Right lobe of liver (tissue), 6 donors: ENCODE measurements at places on chromosomes 1 and 21. TPM values are rescaled to one million over a fixed set of nuclear protein-coding genes. Genes with fewer than 3 reads are reported as not detected.
A peak's percentile ranks its signal among the peaks of the same experiment; 100 is the strongest.

Gene PALMD
- 19.4 TPM for total RNA-seq

Gene KLHDC7A
- total RNA-seq = 2.3 TPM

Gene LIX1L
- 10.8 TPM for total RNA-seq

Gene RGS21
- total RNA-seq = not detected

Gene CD5L
- 0.93 TPM for total RNA-seq

Gene MROH9
- total RNA-seq = not detected

GRCh38 chr1:74436078-74436477 is 76.3 kb downstream of the LRRC53 start:
- no peaks in the 10 kb centered on the region for H3K36me3 ChIP-seq
- H3K27ac ChIP-seq = no peak overlapping the region
- no peak overlapping the region for H3K4me3 ChIP-seq
- no peaks in the 10 kb centered on the region for H3K4me1 ChIP-seq
- DNase-seq = no peak

DNA sequence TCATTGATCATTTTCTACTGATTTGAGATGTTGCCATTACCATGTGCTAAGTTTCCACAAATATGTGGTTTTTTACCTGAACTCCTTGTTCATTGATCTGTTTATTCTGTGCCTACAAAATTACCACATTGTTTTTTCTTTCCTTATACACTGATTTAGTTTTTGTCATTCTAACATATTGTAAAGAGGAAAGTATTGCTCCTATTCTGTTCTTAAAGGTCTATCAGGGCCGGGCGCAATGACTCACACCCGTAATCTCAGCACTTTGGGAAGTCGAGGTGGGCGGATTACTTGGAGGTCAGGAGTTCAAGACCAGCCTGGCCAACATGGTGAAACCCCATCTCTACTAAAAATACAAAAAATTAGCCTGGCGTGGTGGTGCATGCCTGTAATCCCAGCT is 75.1 kb downstream of the CAMTA1 start:
- no peak for DNase-seq
- H3K27ac ChIP-seq = no peak overlapping the region
- no peak overlapping the region for H3K4me3 ChIP-seq
- H3K36me3 ChIP-seq = no peaks in the 10 kb centered on the region
- no peaks in the 10 kb centered on the region for H3K4me1 ChIP-seq
- no peaks in the 10 kb centered on the region for H3K27me3 ChIP-seq

DNA sequence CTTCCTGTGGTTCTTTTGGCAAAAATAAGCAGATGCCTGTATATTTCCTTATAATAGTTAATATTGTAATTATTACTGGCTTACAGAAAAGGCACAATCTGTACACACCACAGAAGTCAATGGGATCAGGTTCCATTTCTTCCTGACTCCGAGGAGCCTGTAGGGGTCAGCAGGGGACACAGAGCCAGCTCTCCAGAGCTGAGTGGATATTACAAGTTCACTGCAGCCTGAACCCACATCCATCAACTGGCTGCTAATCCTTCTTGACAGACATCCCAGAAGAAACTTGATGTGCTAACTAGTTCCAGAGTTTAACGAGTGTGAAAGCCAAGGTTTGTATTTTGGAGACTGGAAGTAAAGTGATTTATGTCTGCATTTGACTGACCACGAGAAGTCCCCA is 203.8 kb downstream of the LMX1A start:
- no peak overlapping the region for H3K4me3 ChIP-seq
- no peak for DNase-seq
- no peaks in the 10 kb centered on the region for H3K4me1 ChIP-seq
- H3K27ac ChIP-seq = no peak overlapping the region

DNA sequence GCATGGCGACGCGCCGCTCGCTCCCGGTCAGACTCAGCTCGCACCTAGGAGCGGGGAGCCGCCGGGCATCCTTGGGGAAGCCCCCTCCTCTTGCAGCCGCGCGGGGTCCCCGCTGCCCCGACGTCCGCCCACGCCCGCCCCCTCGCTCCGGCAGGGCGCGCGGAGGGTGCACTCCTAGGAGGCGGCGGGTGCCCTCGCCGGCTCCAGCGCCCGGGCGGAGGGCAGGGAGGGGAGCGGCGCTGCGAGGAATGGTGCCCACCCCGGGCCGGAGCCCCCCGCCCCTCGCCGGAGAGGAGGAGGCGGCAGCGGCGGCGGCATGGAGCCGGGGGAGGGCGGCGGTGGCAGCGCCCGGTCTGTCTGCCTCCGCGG is 488 bp downstream of the FAM78B start:
- peaks cover 18% of the 10 kb centered on the region for H3K4me1 ChIP-seq
- H3K36me3 ChIP-seq = no peaks in the 10 kb centered on the region
- H3K4me3 ChIP-seq = peak overlapping the region; percentile 79
- no peak for DNase-seq
- H3K27ac ChIP-seq = no peak overlapping the region

DNA sequence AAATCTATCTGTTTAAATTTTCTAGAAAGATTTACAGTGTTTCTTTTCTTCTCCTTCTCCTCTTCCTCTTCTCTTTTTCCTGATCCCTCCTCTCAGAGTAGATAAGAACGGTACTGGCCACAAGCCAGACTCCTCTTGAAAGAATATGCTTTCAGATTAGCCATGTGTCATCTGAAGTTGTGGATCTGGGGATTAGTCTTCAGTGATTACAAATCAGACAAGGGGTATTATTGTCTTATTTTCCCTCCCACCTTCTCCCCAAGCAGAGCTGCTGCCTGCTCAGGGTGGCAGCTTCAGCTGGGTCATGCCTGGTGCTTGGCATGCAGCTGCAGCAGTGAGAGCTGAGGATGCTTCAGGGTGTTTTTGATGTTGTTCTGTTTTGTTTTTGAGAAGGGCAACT is 42.7 kb downstream of the SGIP1 start:
- no peaks in the 10 kb centered on the region for H3K36me3 ChIP-seq
- no peak overlapping the region for H3K27ac ChIP-seq
- no peaks in the 10 kb centered on the region for H3K27me3 ChIP-seq
- no peak for DNase-seq
- no peaks in the 10 kb centered on the region for H3K4me1 ChIP-seq
- H3K4me3 ChIP-seq = no peak overlapping the region

- no peak overlapping the region for H3K27ac ChIP-seq
- H3K4me1 ChIP-seq = peaks cover 9% of the 10 kb centered on the region
- no peaks in the 10 kb centered on the region for H3K36me3 ChIP-seq
- no peak for DNase-seq
These were observed 33.5 kb downstream of the CFAP57 start for GRCh38 chr1:43205671-43206070.

DNA sequence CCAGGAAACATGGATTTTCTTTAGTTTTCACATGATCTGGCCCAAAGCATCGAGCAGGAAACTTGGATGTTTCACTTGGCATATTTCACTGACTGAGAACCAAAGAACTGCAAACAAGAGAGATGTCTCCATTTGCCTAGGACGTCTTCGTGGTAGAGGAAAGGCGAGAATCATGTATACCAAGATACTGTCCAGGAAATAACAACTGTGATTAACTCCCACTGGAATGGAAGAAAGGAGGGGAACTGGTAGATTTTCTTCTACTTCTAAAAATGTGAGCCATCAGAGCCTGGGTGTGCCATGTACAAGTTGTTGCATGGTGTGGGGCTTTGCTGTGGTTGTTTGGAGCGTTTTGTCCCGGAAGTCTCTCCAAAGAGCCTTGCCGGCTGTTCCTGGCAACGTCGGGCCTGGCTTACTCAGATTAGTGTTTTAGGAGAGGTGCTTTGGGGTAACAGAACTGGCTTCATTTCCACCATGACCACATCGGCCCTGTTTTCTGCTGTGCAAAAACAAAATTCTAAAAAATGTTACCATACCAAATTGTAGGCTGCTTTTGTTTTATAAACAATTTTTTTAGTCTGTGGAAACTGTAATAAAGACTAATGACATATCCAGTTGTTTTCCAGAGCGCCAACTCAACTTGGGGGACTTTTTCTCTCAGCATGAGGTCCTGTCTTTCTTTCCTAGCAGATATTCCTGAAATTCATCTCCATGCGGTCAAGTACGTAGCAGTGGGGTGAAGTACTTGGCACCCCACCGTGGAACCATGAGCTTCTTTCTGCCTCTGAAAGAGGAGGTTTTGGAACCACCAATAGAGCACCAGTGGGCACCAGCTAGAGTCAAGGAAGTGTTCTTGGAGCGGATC is 118.3 kb downstream of the TM2D1 start:
- no peak overlapping the region for H3K4me3 ChIP-seq
- H3K36me3 ChIP-seq = no peaks in the 10 kb centered on the region
- H3K4me1 ChIP-seq = no peaks in the 10 kb centered on the region

DNA sequence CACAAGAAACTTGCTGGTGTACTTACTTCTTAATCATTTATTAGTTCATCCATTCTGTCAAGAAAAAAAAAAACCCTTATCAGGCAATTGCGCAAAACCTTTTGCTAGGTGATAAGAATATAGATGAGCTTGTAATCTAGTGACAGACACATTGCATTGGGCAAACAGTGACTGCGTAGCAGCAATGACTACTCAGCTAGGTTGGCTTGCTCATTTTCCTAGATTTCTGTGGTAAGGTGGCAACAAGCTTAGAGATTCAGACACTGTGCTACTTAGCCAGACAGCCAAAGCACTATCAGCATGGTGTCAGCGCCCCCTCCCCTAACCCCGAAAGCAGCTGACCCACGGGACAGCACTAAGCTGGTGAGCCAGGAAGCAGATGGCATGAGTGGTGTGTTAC is 203.1 kb downstream of the BARHL2 start:
- DNase-seq = no peak
- H3K27me3 ChIP-seq = no peaks in the 10 kb centered on the region
- no peaks in the 10 kb centered on the region for H3K4me1 ChIP-seq
- H3K4me3 ChIP-seq = no peak overlapping the region
- H3K36me3 ChIP-seq = no peaks in the 10 kb centered on the region
- no peak overlapping the region for H3K27ac ChIP-seq

- H3K27ac ChIP-seq = no peak overlapping the region
- H3K4me3 ChIP-seq = no peak overlapping the region
- H3K36me3 ChIP-seq = no peaks in the 10 kb centered on the region
- no peaks in the 10 kb centered on the region for H3K27me3 ChIP-seq
- H3K4me1 ChIP-seq = no peaks in the 10 kb centered on the region
- no peak for DNase-seq
These were observed 36.3 kb upstream of the RCC2 start for GRCh38 chr1:17475752-17476151.

DNA sequence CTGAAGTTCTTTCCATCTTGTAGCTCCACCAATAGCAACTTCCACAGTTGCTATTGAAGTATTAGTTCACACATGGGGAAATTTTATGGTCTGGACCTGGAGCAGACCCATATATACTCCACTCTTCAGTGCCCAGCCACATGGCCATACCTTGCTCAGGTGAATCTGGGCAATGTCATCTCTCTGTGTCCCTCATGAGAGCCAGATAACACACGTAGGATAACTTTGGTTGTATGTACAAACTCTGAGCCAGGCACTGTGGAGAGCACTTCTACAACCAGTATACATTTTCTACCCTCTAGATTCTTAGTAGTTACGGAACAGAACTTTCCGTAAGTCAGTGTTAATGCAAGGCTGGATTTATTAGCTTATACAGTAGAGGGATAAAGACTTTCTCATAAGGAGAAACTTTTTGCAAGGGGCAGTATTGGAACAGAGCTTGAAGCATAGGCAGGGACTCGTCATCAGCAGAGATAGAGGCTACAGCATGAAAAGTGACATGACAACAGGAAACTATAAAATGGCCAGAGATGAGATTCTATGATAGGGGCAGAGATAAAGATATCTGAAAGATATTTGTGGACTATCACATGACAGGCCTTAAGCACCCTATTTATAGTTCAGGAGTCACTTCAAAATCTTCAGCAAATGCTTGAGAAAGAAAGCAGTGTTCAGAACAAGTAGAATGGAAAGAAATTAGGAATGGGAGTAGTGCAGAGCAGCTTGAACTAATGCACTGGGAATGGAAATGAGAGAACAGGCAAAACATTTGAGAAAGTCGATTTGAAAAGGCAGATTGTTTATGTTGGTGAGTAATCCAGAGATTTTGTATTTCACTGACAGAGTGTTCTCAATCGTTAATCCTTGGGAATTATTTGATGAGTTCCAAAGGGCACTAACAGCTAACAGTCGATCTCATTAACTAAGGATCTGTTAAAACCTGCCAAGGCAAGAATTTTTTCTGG is 481.8 kb downstream of the USP25 start:
- peak overlapping the region; percentile 47 for H3K27ac ChIP-seq
- DNase-seq = no peak
- H3K36me3 ChIP-seq = no peaks in the 10 kb centered on the region
- no peaks in the 10 kb centered on the region for H3K4me1 ChIP-seq

DNA sequence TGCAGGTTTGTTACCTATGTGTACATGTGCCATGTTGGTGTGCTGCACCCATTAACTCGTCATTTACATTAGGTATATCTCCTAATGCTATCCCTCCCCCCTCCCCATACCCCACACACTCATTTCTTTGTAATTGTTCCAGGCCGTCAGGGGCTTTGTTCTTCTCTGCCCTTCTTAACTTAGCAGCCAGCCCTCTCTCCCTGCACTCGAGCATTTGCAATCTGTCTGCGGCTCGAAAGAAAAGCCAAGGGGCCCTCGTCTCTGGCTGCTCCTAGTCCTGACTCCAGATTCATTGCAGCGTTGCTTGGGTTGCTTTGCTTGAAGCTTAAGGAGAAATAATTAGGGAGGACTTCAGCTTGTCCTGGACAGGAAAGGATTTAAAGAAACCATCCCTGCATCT is 85.7 kb downstream of the ATP1A1 start:
- no peak overlapping the region for H3K4me3 ChIP-seq
- no peaks in the 10 kb centered on the region for H3K36me3 ChIP-seq
- DNase-seq = no peak
